ENCODE measurements at places on chromosomes 6 and 20. TPM values are rescaled to one million over a fixed set of nuclear protein-coding genes. Genes with fewer than 3 reads are reported as not detected.

DNA sequence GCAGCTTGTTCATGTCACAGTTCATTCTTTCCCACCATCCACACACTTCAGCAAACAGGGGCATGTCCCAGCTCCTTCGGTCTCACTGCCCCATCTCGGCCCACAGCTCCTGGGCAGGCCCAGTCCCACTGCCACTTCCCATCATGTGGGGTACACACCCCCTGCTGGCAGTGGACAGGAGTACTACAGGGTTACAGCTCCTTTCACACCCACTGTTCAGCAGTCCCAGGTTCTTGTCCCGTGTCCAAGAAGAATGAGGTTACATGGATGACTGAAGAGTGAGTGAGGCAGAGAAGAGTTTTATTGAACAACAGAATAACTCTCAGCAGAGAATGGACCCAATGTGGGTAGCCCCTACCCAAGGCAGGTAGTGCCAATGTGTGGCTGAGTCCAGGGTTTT lies 77.8 kb upstream of the SMLR1 start:
- no peak for DNase-seq

- DNase-seq: no peak
Observed at GRCh38 chr6:134173366-134173725, 120.9 kb upstream of the SLC2A12 start.

Gene OPN5
- total RNA-seq: not detected

- DNase-seq: no peak
Observed at GRCh38 chr20:39825950-39826349, 863.1 kb downstream of the MAFB start.

DNA sequence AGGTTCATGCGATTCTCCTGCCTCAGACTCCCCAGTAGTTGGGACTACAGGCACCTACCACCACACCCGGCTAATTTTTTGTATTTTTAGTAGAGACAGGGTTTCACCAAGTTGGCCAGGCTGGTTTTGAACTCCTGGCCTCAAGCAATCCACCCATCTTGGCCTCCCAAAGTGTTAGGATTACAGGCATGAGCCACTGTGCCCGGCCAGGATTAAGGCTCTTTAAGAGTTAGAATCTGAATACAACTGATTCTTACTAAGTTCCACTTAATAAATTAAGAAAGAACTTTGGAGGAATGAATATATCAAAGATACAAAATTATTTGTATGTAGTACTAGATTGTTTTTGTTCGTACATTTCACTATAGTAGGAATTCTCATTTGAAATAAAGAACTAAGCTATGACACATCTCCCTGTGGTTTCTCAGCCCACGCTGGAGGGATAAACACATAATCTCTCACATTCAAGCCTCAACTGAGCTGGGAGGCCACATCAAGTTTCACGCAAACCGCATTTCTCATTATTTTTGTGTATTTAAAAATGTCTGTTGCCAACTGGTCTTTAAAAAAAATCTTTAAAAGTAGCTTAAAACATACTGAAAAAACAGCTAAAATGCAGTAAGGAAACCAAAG lies 34.2 kb downstream of the DTNBP1 start:
- no peak for DNase-seq

GRCh38 chr6:3208098-3208774 lies 19.2 kb downstream of the TUBB2B start:
- DNase-seq: no peak

- DNase-seq: no peak
Observed at GRCh38 chr20:35451295-35451694, 4.1 kb upstream of the CEP250 start.

- DNase-seq: no peak
Observed at GRCh38 chr6:13624871-13625288, 9.7 kb downstream of the NOL7 start.

DNA sequence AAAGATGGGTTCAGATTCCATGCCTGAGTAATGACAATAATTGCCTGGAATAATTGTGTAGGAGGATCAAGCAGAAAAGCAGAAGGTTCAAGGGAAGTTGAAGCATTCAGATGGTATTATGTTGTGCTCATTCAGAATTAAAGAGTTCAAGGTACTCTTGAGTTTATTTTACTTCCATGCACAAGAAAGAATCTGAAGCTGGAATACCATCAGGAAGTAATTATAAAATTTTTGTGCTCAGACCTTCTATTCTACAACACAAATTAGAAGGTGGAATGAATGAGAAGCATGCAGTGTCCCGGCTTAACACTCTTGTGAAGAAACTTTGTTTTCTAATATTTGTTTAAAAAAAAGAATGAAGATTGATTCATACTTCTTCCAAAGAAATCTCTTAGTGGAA lies 139.4 kb upstream of the ENPP5 start:
- no peak for DNase-seq

DNA sequence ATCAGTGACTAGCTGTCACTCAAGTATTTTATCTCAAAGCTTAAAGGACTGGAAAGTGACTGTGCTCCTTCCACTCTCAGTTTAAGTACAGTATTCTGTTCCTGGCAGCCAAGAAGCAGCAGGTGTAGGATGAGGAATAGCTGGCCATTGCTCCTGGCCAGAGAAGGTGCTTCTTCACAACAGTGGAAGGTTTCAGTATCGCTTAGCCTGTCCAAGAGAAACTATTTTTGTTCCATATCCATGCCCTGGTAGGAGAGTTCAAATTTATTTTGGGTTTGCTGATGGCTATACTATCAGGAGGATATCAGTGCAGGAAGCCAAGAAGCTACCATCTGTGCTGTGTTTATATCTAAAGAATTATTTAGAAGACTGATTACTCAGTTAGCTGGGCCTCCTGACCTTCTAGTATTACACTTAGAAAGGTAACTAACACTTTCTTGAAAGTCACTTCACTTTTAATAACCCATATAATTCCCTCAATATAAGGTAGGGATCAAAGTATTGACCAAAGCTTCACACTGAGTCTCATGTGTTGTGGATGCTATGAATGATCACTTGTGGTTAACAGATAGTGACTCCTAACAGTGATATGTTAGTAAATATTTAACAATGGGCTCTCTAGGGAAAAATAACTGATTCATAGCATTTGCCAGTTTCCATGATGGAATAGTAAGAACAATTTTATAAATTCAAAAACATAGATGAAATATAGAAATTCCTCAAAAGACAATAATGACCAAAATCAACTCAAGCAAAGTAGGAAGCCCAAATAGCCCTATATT lies 99.9 kb downstream of the AIG1 start:
- no peak for DNase-seq

- no peak for DNase-seq
Observed at GRCh38 chr6:79070206-79070825, 7.7 kb downstream of the PHIP start.

- no peak for DNase-seq
Observed at GRCh38 chr6:130847001-130847910, 20.1 kb downstream of the SMLR1 start.

GRCh38 chr6:44621846-44622245 lies 234.3 kb downstream of the CDC5L start:
- DNase-seq: no peak

- no peak for DNase-seq
Observed at GRCh38 chr6:14428269-14428668, 310.7 kb downstream of the CD83 start.

DNA sequence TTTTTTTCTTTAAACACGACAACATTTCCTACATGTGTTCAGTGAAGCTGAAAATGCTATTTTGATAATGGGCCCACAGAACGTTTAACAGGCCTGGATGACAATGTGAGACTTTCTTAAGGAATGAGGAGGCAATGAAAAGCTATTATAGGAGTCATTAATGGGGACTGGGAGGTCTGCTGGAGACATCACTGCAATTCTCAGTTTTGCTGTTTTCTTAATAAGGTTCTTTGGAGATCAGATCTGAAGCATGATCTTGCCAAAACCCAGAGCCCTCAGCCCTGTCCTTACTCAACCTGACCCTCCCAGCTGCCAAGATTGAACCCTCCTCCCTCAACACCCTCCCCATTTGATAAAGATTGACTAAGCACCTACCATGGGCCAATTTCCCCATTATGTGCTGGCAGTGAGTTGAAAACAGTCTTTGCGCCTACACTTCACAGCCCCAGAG lies 353.1 kb downstream of the MAFB start:
- no peak for DNase-seq

- peak; percentile 69 for DNase-seq
Observed at GRCh38 chr6:13488015-13488895, 855 bp upstream of the GFOD1 start.

DNA sequence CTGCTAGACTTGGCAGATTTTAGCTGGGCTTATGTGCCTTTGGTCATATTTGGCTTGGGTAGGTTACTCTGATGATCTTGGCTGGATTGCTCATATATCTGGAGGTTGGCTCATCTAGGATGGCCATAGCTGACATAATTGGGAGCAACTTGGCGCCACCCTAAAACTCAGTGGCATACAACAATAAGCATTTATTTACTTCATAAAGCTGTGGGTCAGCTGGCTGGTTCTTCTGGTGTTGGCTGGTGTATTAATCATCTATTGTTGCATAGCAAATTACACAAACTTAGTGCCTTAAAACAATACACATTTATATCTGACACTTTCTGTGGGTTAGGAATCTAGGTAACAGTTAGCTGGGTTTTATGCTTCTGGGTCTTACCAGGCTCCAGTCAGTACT lies 297.3 kb upstream of the JAG1 start:
- no peak for DNase-seq

DNA sequence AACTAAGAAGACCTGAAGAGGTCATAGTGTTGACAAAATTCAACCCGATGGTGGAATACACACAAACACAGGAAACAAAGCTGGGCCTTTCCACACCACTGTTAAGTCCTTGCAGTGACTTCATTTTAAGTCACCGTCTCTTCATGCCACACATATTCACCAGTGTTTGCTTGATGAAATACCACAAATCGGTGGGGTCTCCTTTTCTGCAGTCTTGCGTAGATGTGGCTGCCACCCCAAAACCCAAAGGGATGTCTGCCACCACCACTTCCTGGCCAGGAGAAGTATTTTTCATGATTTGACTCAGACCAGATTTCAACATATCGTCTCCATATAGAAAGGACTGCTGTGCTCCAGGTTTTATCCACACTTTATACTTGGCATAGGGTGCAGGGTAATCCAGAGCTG lies 11.0 kb upstream of the COL10A1 start:
- no peak for DNase-seq

Gene FAM83B
- total RNA-seq: 0.09 TPM

GRCh38 chr6:139871803-139872510 lies 497.5 kb upstream of the CITED2 start:
- DNase-seq: no peak

- no peak for DNase-seq
Observed at GRCh38 chr20:21225215-21225947, 77.8 kb upstream of the XRN2 start.

GRCh38 chr6:145147981-145148749 lies 587.2 kb downstream of the EPM2A start:
- no peak for DNase-seq

- DNase-seq: no peak
Observed at GRCh38 chr20:50551288-50551687, 41.1 kb downstream of the PTPN1 start.

Gene BPIFB2
- not detected for total RNA-seq

DNA sequence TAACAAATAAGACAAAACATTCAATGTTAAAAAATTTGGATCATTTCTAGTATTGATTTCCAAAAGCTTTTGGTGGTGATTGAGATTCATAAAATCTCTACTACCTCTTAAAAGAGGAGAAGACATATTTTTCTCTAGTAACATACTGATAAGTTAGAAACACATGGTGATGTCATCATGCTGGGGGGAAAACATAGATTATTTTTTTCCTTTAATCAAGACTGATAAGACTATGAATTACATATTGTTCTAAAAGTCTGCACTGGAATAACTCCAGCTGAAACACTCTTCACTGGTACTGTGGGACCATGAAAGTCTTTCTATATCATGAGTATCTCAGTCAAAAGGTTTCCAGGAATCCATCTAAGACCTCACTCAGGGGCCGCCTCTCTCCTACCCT lies 515.8 kb downstream of the PRKN start:
- no peak for DNase-seq

DNA sequence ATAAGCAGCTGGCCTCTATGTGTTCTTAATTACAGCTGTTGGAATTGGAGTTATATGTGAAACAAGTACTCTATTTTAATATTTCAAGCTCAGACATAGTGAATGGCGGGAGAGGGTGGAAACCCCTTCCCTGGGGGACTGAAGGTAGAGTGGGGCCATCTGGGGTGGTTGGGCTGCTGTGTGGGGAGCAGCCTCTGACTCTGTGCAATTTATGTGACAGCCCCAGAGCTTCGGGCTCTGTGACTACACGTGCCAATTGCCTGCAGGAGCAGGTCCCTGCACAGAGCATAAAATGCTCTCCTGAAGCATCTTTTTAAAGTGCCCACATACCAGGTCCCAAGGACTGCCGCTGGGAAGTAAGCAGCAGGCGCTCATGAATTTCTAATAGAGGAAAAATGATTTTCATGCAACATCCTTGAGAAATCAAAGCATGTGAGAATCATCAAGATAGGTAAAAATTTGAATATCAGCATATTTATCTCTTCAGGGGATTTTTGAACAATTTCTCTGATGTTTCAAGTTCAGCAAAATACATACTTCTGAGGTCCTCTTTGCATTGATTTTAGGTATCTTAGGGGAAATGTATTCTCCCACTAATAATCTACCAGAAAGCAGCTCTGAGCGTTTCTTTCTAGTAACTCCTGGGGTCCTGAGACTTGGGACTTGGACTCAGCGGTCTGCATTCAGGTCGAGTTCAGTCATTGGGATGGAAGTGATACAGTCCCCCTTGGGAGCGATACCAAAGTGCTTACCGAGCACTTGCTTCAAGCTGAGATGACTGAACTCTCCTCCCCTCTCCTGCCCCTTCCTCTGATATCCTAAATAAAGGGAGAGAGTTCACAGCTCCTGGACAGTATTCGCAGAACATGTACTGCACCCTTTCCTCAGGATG lies 40.0 kb downstream of the ALDH8A1 start:
- no peak for DNase-seq

Gene GPR63
- 0.02 TPM for total RNA-seq

GRCh38 chr6:170177772-170178560 lies 112.9 kb downstream of the DLL1 start:
- DNase-seq: no peak

Gene RAMACL
- total RNA-seq: 0.95 TPM

- DNase-seq: no peak
Observed at GRCh38 chr20:16953858-16954257, 205.7 kb downstream of the OTOR start.

- DNase-seq: peak; percentile 85
Observed at GRCh38 chr6:27867051-27867944, 44.9 kb downstream of the OR2B2 start.

DNA sequence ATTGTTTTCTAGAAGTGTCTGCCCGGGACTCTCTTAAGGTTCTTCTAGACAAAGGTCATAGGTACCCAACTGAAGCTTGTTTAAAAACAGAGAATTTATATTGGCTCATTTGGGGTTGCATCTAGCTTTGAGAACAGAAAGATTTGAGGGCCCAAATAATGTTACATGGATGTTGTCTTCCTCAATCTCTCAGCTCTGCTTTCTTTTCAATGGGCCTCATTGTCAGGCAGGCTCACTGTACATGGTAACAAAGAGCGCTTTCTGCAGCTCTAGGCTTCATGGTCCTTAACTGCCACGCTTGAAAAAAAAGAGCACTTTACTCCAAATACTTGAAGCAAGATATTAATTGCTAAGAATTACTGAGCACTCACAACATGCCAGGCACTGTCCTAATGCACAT lies 22.2 kb downstream of the NHLRC1 start:
- no peak for DNase-seq

Gene FAXC
- total RNA-seq: not detected

GRCh38 chr6:90149280-90149679 lies 147.4 kb downstream of the BACH2 start:
- DNase-seq: no peak

Gene KIAA1586
- total RNA-seq: 5.0 TPM

- DNase-seq: no peak
Observed at GRCh38 chr6:111918825-111919224, 45.6 kb upstream of the FYN start.

Gene CRIP3
- 7.5 TPM for total RNA-seq

Gene GGTLC1
- not detected for total RNA-seq

Gene OR2B6
- not detected for total RNA-seq
